Suppressor macrophage treated with lipopolysaccharide for 1 hour (primary cell): ENCODE measurements at places on chromosomes 5 and 9.

GRCh38 chr5:119117237-119117636, 46.4 kb downstream of the DMXL1 start:
- DNase-seq, result no peak

GRCh38 chr9:109967651-109968642, 187.9 kb downstream of the PALM2AKAP2 start:
- peak; percentile 70 for DNase-seq

DNA sequence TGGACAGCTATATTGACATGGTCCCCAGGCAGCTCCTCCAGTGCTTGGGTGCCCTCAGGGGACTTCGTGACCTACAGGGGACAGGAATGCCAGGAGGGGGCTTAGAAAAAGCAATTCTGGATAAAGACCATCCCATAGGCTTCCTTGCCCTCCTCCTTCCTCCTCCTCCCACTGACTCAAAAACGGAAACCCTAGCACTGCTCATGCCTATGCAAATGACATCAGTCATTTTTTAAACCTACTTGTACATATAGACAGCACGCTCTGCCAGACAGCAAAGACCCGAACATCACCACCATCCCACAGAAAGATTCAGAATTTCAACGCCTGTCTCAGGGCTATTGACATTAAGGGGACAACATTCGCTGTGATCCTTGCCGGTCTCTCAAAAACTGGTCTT, 11.0 kb downstream of the IGFBPL1 start:
- no peak for DNase-seq

DNA sequence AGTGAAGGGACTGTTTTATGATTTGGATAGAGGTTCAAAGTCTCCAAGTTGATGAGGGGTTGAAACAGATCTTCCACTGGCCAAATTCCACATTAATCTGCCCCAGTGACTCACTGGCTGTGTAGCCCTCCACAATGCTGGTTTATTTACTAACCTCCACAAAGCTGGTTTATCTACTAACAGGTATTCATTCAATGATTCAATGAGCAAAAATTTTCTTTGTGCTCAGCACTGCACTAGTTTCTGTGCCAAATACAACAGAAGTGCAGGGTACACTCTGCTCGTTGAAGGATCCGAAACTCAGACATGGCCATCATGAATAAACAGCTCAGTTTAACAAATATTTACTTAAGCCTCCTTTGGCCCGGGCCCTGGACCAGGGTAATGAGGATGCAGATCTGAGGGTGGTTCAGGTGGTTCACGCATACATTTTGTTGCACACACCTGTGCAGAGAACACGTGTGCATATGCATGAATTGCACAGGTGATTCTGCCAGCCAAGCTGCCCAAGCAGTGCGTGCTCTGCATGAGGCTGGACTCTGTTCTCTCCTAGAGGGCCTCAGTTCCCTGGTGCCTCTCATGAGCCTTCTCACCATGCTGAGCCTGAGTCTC, 71.0 kb downstream of the SH3PXD2B start:
- DNase-seq, result no peak

- DNase-seq, result peak; percentile 83
Observed at GRCh38 chr9:134065612-134066419, 2.0 kb downstream of the BRD3 start.

DNA sequence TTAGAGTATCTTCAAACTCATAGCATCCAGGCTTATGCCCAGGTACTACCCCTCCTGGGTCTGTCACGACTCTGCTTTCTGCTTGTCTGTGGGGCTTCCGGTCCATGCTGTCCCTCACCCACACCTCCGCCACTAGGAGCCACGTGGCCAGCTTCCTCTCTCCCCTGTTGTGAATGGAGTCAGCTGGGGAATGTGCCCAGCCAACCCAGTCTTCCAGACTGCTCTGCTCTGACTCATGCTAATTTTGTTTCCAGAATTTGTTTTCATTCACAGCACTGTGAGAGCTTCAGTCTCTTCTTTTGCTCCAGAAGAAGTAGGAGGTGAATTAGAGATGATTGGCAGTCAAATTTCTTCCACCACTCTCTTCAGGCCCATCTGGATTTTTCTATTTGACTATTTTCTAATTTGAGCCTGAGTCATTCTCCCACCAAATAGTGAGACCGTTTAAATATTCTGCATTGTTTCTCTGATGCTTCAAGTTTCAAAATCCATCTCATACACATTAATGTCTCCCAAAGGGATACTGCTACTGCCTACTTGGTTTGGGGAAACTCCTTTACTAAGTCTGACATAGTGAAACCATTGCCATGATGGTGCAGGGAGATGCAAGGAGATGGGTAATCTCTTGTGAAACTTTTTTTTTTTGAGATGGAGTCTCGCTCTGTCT, 424.1 kb upstream of the KIF2A start:
- DNase-seq, result no peak

DNA sequence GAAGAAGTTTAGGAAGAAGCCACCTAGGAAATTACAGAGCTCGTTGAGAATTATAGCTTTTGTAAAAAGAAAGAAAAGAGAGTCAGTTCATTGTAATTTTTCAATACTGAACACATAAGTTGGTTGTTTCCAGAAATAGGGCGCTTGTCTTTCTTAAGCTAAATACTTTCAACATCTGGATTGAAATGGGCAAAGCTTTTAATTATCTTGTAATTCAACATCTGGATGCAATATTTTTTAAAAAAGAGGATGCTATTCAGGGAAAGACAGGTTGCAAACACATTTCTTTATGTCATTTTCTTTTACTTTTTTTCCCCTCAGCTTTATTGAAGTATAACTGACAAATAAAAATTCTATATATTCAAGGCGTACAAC, 100.7 kb upstream of the TRPC7 start:
- no peak for DNase-seq

DNA sequence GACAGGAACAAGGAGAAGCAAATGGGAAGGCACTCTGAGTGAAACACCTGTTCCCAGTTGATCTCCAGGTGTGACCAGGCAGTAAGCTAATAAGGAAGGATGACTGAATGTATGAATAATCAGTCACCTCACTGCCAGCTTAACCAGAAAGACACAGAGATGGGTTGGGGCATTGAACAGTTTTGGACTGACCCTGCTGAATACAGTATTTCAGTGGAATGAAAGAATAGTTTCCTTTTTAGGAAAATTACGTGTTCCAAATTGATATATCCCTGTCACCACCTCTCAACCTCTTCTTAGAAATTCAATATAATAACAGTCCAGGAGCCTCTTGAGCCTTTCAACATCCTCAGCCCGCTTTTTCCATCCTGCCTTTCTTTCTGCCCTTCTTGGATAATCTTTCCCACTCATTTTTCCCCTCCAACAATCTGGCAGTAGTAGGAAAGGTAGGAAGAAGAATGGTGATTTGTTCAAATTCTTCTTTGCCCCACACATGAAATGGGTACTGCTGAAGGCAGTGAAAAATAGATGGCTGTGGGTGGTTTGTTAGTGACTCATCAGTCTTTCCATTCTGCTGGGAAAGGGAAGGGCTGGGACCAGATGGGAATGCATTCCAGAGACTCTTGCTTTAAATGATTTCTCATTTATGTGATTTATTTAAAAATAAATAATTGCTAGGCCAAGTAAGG, 117.9 kb downstream of the ZSWIM6 start:
- peak; percentile 29 for DNase-seq

- no peak for DNase-seq
Observed at GRCh38 chr5:919356-920000, 26.8 kb downstream of the TRIP13 start.

DNA sequence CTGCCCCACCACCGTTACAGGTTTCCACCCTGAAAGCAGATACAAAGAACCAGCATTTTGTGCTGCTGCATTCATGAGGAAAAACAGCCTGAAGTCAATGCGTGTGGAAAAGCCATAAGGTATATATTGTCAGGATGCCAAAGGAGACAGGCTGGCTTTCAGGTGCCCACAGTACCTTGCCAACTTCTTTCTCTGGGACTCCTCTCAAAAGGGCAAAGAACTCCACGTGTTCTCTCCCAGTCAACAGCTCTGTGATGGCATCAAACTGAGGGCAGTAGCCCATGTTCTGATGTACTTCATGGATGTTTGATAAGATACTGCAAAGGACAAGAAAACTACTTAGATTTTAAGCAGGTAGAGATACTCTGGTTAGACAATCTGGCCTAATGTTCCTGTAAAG, 24.3 kb downstream of the NIPSNAP3B start:
- DNase-seq, result no peak

DNA sequence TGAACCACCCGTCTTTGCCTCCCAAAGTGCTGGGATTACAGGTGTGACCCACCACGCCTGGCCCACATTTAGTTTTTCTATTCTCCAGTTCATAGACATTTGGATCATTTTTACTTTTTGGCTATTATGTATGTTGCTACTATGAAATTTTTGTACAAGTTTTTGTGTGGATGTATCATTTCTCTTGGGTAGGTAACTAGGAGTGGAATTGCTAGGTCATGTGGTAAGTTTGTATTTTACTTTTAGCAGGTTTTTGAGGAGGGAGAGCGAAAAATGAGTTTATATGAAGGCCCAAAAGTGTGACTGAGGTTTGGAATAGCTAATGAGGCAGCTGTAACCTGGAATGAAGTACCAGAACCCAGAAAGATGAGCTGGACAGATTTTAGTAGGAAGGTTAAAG, 35.2 kb downstream of the ARHGAP26 start:
- no peak for DNase-seq

GRCh38 chr9:123654994-123655637, 274.8 kb downstream of the DENND1A start:
- DNase-seq, result no peak

DNA sequence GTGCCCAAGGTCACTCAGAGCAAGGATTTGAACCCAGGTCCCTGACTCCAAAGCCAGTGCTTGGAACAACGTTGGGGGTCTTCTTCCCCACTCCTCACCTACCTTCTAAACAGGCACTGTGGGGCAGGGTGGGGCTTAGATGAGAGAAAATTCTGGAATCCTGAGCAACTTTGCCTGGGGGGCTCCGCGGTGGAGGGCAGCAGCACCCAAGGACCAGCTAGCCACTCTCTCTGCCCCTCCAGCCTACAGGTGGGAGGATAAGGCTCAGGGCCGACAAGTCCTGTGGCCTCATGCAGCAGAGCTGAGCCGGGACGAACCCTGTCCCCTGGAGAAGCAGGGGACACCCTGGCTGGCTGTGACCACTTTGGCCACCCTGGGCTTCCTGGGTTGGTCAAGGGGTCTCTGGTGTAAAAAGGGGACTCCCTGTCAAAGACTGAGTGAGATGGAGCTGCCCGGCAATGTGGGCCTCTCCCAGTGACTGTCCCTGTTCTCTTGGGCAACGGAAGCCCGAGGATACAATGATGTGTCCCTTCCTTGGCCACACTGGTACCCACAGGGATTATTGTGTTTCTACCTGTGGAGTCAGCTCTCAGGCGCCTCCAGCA, 26.5 kb downstream of the CEL start:
- no peak for DNase-seq

GRCh38 chr9:133715866-133716563, 22.1 kb downstream of the SARDH start:
- DNase-seq, result peak; percentile 28

GRCh38 chr9:70694758-70695157, 280.3 kb upstream of the KLF9 start:
- DNase-seq, result no peak

GRCh38 chr9:99793528-99793927, 28.2 kb upstream of the NR4A3 start:
- DNase-seq, result no peak

DNA sequence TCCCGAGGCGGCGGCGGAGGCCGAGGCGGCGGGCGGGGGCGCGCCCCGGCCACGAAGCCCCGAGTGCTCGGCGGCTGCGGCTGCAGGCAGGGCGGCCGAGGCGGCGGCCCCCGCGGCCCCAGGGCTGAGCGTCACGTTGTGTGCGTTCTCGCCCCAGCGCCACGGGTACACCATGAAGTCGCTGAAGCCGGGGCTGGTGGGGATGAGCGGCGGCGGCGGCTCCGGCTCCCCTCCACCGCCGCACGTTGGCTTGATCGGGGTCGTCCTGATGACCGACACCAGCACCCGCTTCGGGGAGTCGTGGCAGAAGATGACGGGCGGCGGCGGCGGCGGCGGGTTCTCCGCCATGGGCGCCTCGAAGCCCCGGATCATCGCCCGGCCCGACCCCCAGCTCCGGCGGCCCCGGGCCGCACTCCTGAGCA, 498 bp downstream of the ZNF367 start:
- DNase-seq, result peak; percentile 21

- DNase-seq, result no peak
Observed at GRCh38 chr9:79681576-79681975, 109.8 kb downstream of the TLE4 start.

DNA sequence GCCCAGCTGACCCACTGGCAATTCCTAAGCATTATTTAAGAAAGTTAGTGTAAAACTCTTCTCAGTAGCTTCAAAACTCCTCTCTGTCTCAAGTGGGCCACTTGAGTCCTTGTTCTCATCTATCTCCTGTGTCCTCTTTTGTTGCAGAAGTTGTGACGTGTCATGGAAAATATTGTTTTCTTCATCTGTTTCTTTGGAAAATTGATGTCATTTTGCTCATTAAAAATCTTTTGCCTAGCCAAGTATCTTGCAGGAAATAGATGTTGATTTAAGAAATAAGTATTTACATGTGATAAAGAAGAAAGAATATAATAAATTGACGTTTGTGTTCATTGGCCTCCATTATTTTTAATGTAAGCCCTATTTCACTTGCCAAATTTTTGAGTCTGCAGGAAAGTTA, 1158.4 kb upstream of the SEMA6A start:
- no peak for DNase-seq

GRCh38 chr5:175842951-175843793, 28.2 kb upstream of the CPLX2 start:
- DNase-seq, result no peak

DNA sequence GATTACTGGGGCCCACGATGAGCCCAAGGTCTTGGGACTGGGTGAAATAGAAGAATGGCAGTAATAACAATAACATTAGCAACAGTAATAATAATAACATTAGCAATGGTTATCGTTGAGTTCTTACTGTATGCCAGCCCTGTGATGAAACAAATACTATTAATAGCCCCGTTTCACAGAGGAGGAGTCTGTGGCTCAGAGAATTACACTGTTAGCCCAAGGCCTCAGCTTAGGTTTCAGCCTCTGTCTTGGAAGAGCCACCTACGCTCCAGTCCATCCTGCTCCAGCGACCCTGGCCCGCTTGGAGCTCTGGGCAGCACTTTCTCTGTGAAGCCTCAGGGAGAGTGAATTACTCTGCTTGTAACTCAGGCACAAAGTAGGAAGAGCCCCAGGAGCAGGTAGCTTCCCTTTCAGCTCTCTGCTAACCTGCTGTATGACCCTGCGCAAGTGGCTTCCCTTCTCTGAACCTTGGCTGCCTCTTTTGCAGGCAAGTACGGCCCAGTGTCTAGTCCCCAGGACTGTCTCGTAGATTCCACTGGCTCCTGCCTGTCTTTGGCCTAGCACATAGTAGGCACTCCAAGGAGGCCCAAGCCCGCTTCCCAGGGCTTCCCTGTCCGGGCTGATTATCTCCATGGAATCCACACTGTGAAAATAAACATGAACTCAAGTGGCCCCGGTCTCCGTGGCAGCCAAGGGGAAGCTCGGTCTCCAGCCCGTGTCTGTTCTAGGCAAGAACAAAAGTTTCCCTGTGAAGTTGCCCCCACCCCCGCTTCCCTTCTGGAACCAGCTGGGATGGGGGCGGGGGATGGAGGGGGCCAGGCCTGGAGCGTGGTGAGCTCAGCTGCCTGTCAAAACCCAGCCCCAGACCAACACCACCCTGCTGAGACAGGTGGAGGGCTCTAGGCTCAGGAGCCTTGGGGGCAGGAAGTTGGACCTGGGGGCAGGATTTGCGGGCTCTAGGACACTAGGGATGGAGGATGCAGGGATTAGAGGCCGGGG, 26.2 kb upstream of the LMX1B start:
- DNase-seq, result peak; percentile 48
